EH (cell line): ENCODE measurements at places on chromosomes 2 and 18.

- no peak for DNase-seq
Observed at GRCh38 chr2:34738691-34739090, 1139.6 kb upstream of the FAM98A start.

DNA sequence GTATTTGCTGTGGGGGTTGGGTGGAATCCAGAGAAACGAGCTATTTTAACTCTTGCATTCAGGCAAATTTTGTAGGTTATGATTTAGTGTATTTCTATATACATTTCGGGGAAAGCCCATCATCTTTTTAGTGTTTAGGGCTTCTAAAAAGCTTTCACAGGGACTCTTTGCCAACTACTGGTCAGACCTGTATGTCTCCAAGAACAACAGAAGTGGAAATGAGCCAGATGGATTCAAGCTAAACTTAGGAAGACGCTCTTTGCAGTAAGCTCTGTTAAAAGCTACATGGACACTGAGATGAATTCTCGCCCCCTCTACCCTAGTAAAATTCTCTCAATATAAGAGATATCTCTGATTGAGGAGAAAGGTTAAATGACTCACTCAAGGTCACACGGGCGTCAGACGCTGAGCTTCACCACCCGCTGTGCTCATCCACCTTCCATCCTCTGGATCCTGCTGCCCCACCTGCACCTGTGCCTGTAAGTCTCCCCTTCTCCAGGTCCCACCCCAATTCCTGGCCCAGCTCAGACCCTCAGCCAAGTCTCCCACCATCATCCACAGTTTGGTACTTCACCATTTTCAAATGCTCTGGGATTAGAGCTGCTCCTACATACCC lies 85.6 kb downstream of the MARCHF4 start:
- DNase-seq = no peak

DNA sequence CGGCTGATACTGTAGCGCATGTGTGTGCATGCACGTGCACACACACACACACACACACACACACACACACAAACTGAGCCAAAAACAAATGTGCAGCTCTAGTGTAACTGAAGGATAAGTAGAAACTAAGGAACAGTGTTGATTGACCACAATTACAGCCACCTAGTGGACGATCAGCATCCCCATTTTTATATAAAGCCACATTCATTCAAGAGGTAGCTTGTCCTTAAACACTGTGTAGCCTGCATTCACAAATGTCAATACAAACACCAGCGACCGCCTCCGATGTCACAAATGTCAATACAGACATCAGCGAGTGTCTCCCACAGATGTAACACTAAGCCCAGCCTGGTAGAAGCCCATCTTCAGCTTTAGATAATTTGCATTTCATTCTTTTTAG lies 167.4 kb downstream of the PTGR3 start:
- peak; percentile 32 for DNase-seq

DNA sequence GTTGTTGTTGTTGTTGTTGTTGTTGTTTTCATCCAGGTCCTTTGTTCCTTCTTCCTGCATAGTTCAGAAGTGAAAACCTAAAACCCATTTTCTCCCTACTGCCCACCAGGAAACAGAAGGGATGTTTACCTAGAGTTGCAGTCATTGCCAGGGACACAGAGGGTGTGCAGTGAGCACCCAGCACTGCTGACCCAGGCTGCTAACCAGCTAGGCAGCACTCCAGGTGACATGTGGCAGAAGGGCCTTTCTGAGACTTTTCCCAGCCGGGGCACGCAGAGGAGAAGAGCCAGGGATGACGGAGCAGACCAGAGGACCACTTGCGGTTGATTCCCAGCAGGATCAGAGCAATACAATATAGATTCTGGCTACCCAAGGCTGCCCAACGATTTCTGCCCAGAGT lies 286.3 kb downstream of the BCL11A start:
- DNase-seq = no peak

- DNase-seq = no peak
Observed at GRCh38 chr2:145402706-145403277, 882.9 kb upstream of the ZEB2 start.

DNA sequence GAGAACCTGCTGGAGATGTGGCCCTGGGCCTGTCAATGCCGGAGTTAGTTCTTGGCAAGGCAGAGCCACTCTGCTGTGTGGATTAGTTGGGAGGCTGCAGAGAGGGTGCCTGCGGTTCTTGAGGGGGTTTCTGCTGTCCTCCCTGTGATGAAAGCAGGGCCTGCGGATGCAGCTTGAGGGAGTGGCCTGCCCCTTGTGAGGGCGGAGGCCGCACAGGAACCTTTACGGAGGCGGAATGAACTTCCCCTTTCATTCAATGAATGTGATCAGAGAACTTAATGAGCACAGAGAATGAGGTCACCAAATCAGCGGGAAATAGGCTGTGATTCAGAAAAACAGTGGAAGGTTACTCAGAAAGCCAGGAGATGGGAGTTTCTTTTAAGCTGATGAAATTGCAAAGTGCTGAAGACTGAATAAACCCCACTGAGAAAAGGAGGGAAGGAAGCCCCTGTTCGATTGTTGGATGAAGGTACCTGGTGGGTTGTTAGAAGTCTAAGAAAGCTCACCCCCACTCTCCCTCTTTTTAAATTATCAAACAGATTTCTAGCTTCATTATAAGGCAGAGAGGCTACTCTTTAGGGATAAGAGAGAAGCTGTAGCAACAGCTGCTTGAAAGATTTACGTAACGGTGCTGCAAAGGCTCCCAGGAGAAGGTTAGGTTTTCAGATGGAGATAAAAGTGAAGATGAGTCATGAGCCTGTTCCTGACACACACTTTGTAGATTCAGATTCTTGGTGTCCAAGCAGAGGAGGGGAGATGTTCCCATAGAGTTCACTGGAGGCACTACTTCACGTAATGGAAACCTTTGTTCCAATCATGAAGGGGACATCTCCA lies 47.4 kb downstream of the VWA3B start:
- DNase-seq = no peak

- DNase-seq = peak; percentile 25
Observed at GRCh38 chr2:159454185-159454584, 162.2 kb downstream of the BAZ2B start.

- peak; percentile 83 for DNase-seq
Observed at GRCh38 chr2:28717339-28717758, 34.3 kb upstream of the PPP1CB start.

DNA sequence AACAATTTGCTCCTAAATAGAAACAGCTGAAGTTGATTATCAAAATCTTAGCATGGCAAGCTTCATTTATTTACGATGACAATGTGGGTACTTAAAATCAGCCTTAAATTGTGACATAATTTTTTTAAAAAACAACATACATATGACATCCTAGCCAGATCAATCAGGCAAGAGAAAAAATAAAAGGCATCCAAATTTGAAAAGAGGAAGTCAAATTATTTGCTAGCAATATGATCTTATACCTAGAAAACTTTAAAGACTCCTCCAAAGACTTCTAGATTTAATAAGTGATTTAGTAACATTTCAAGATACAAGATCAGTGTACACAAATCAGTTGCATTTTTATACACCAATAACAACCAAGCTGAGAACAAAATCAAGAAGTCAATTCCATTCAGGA lies 14.3 kb upstream of the PPP3R1 start:
- no peak for DNase-seq

DNA sequence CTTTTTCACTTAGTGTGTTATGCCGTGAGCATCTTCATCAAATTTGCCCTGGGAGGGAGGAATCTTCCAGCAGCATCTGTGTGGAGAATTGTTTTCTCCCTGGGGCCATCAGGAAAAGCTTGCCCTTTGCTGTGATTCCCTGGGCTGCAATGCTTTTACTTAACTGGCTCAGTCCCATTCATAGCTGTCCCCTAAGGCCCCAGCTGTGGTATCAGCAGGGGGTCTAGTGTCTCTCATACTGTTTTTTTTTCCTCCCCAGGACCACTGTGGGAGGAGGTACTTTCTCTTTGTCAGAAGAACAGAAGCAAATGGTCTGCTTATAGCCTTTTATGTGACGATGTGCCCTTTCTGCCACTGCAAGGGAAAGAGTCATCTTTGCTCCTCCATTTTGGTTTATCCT lies 176.8 kb upstream of the CELF4 start:
- DNase-seq = no peak

GRCh38 chr2:100862081-100862480 lies 42.1 kb downstream of the NPAS2 start:
- no peak for DNase-seq
